ENCODE measurements at places on chromosomes 4 and X.

- DNase-seq = no peak
Observed at GRCh38 chr4:64911846-64912245, 502.6 kb upstream of the TECRL start.

- no peak for DNase-seq
Observed at GRCh38 chr4:2902126-2902525, 58.5 kb downstream of the ADD1 start.

- no peak for DNase-seq
Observed at GRCh38 chr4:1565598-1566295, 118.4 kb downstream of the FAM53A start.

- DNase-seq = no peak
Observed at GRCh38 chr4:3245676-3246075, 3.3 kb upstream of the MSANTD1 start.

GRCh38 chrX:56805399-56805798 lies 76.4 kb downstream of the NBDY start:
- no peak for DNase-seq

GRCh38 chr4:128220286-128221235 lies 67.1 kb downstream of the PGRMC2 start:
- DNase-seq = peak; percentile 68

- DNase-seq = no peak
Observed at GRCh38 chrX:121407627-121408026, 360.2 kb downstream of the GLUD2 start.

DNA sequence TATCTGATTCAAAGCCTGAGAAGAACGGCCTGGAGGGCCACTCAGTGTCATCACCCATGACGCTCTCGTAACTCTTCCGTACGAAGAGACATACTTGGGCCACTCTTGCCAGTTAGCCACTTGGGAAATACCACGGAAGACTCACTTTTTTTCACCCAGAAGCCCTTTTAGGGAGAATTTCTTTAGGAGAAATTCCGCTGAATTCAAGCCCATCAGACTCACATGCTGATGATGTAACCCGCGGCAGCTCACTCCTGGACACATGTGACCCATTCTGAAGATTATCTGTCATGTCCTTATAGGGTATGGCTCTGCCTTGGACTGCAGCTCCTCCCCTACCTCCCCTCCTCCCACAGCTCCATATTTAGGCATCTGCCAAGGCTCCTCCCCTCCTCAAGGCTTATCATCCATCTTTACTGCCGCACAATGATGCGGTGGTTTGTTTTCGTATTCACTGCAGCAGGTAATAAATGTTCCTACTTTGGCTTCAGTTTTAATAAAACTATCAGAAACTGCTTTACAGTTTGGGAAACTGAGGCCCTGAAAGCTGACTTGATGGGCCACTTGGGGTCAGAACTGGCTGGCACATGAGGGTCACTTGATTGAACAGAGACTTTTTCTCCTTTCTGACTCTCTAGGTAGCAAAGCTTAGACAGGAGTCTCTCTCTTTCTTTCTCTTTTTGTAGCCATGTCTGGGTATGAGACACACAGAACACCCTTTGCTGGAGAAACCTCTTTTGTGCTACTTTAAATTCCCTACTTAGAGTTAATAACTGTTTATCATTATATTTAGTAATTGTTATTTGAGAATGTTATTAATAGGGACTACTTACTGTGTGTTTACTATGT lies 42.1 kb downstream of the RHOH start:
- DNase-seq = no peak

- DNase-seq = no peak
Observed at GRCh38 chr4:25425361-25425760, 48.3 kb downstream of the ANAPC4 start.

DNA sequence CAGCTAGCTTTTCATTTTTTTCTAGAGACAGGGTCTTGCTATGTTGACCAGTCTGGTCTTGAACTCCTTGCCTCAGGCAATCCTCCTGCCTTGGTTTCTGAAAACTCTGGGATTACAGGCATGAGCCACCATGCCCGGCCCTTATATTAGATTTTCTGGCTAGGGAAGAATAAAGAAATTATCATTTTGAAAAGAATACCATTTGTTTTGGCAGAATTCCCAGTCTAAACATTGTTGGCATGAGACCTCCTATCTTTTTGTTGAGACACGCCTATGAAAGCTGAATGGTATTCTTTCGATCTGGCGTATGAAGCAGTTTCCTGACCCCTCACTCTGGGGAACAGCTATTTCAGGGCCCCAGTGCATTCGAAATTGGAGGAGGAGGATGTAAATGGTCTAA lies 107.0 kb downstream of the REPS2 start:
- no peak for DNase-seq

- DNase-seq = no peak
Observed at GRCh38 chr4:55249476-55249875, 96.6 kb upstream of the SRD5A3 start.

DNA sequence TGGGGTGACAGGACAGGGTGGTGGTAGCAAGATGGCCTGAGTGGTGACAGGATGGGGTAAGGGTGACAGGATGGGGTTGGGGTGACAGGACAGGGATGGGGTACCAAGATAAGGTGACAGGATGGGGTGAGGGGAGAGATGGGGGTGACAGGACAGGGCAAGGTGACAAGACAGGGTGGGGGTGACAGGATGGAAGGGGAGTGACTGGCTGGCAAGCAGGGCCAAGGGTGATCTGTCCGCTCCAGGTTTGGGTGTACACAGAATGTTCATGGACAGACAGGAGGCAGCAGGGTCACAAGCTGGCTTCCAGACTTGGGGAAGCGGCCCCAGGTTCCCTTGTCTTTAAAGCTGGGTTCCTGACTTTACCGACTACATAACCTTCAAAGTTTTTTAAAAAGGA lies 23.3 kb downstream of the RNF212 start:
- no peak for DNase-seq

DNA sequence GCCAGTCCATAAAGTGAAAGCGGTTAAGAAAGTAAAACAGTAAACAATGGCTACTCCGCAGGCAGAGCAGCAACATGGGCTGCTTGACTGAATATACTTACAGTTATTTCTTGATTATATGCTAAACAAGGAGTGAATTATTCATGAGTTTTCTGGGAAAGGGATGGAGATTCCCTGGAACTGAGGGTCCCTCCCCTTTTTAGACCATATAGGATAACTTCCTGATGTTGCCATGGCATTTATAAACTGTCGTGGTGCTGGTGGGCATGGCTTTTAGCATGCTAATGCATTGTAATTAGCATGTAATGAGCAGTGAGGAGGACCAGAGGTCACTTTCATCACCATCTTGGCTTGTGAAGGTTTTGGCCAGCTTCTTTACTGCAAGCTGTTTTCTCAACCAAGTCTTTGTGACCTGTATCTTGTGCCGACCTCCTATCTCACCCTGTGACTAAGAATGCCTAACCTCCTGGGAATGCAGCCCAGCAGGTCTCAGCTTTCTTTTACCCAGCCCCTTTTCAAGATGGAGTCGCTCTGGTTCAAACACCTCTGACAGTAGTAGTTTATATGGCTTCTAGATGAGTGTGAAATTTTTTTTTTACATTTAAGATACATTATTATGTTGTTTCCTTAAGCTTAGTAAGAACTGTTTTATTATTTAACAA lies 514.8 kb upstream of the TENM3 start:
- DNase-seq = no peak

DNA sequence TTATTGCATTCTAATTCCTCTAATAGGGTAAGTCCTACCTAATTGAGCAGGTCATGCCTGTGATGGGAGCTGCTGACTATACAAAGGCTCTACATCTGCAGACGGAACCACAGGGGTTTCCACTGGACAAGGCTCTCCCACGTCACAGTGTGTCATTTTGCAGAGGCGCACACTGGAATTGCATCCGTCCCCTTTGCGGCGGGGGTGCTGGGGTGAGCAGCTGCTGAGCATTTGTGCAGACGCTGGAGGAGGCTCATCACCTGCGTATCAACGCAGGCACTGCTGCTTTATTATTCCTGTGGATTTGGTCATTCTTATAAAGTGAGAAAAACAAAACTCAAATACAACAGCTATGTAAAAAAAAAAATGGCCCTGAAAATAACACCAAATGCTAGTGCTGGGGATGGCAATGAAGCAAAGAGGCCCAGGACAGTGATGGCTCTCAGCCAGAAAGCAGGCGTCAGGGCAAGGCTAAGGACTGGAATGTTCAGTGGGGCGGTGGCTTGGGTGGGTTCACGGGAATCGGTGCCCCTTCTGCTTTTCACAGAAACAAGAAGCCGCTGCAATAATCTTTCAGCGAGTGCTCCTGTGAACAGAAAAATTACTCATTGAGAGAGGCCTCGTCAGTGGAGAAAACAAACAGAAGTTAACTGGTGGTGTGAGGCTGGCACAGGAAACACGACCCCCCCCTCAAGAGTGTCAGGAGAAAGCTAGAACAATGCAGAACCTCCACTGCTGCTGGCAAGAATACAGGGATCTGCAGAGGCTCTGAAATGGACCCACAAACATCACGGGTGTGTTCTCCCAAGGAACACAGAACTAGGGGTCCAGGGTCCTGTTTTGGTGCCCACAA lies 67.8 kb downstream of the GATB start:
- DNase-seq = no peak

DNA sequence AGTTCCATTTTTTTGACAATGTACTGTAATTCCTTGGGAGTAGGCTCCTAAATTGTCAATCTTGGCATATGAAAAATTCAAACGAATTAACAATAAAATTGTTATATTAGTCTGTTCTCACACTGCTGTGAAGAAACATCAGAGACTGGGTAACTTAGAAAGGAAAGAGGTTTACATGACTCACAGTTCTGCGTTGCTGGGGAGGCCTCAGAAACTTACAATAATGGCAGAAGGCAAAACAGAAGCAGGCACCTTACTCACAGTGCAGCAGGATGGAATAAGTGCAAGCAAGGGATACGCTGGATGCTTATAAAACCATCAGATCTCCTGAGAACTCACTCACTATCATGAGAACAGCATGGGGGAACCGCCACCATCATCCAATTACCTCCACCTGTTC lies 246.4 kb upstream of the TRAM1L1 start:
- no peak for DNase-seq

DNA sequence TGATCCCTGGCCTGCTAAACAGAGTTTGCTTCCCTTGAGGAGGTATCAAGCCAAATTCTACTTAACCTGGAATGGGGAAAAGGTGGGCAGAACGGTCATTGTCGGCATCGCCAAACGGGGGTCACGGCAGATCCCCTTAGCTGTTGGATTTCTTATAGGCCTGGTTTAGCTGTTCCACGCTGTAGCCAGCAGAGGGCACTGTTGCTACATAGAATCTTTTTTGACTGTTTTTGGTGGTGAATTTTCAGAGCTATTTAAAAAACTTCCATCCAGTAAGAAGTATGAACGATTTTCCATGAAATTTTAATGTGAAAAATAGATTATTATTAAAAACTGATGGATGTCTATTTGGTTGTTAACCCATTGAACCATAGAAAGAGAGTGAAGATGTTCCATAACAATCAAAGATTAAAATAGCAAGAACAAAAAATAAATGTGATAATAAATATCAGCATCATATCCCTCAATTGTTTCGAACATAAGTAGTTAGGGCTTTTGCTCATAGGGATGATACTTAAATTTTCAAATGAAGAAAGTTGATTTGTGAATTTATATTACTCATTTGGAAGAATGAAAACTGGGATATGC lies 56.6 kb downstream of the LINC00632 start:
- peak; percentile 7 for DNase-seq

- DNase-seq = no peak
Observed at GRCh38 chr4:67556436-67556835, 2.1 kb upstream of the STAP1 start.

- no peak for DNase-seq
Observed at GRCh38 chr4:84401701-84402306, 97.3 kb downstream of the NKX6-1 start.

DNA sequence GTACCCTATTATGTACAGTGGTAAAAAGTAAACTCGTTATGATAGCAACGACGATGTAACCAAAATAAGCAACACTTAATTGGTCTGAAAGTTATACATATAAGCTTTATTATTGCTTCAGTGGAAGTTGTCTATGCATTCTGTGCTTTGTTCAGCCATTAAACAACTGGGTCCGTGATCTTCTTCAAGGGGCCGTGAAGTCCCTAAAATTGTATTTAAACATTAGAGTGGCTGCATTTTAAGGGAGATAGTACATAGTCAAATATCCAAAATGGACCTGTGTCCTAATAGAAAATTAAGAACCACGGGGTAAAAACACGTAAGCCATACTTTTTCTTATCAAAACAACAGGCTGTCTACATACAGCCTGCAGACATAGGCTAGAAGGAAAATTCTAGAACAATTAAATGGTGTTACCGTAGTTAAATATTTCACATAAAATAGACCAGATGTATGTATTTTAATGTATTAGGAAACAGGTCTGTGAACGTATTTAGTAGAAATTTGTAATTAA lies 2.1 kb downstream of the GUCY1A1 start:
- DNase-seq = no peak

DNA sequence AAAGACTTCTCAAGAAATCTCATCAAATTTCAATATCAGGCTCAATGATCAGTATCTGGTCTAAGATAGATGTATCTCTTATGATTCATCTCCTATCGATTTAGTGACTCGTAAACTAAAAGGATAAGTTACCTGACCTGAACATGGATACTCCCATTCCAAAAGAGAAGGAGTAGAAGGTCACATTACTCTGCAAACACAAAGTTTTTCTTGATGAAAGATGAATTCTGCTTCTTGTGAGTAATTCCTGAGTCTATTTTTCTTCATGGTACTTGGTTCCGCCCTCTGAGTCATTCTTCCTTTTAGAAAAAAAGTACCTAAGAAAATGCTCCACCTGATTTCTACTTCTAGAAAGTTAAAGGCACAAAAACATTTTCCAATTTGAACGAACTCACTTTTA lies 223.1 kb upstream of the SLIT2 start:
- no peak for DNase-seq

DNA sequence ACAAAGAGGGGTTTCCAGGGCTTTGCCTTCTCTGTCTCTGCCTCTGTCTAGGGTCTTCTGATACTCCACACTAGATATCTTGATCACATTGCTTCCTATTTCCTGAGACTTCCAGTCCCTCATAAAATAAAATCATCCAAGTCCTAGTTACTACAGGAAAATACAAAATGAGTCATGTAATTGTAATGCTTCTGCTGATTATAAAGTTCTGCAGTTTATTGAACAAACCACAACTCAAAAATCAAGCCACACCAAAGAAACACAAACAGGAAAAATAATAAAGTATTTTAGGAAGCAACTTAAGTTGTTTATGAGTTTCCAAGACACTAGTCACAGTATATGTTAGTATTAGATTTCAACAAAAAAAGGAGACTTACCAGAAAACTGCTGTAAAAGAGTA lies 695.1 kb upstream of the GALNTL6 start:
- no peak for DNase-seq

GRCh38 chr4:87886083-87886482 lies 53.3 kb downstream of the MEPE start:
- no peak for DNase-seq

- peak; percentile 6 for DNase-seq
Observed at GRCh38 chr4:111128327-111128726, 505.4 kb upstream of the PITX2 start.

DNA sequence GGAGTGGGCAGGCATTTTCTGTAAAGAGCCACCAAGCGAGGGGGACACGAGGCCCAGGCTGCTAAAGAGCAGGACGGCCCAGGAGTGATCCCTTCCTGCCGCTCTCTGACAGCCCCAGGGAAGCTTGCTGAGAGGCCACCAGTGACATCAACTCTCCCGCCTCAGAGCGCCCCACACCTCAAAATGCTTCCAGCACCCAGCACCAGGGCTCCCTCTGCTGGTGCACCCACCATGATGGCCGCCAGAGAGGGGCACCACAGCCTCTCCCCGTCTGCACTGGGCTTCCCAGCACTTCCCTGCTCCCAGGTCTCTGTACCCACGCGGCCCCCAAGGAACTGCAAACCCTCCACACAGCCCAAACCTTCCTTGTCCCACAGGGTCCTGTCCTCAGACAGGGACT lies 40.4 kb downstream of the GAK start:
- no peak for DNase-seq

Data from GM03348 (cell line).